Neural crest cell (in vitro differentiated cells): ENCODE measurements at places on chromosomes 13 and 19. TPM values are rescaled to one million over a fixed set of nuclear protein-coding genes. Genes with fewer than 3 reads are reported as not detected.

SIGLEC12 gene
- total RNA-seq: not detected in 2 replicates

DNA sequence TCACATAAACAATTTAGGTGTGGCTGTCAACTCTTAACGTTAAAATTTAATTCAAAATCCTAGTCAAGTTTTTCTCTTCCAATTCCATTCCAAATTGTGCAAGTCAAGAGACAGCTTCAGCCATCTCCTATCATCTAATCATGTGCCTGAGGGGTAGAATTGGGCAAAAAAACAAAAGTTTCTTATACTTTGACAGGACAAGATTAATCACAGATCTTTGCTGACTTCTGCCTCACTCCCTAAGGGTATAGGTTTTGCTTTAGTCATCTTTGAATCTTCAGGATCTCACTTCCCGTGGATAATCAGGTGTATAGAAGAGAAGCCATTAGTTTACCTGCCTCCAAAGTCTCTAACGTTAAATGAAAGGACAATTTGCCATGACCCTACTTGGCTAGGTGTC is 24.6 kb downstream of the RNF17 start:
- no peak for DNase-seq

- DNase-seq: no peak
These were observed 628 bp upstream of the ZNF813 start for GRCh38 chr19:53466726-53467484.

- DNase-seq: no peak
These were observed 1431.0 kb upstream of the ATXN8OS start for GRCh38 chr13:68676513-68677115.

DNA sequence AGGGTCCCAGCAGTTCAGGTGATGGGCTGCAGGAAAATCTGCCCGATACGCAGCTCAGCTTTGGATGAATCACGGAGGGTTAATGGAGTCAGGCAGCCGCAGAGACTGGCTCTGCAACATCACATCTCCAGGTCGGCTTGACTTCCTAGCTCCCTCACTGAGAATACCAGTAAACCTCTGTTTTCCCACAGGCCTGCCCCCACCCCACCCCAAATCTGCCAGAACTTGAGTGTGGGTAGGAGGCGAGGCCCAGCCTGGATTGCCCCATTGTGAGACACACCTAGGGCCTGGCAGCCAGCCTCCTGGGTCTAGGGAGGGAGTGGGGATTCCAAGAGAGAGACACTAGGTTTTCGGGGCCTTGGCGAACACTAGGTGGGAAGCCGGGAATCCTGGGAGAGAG is 3.7 kb upstream of the KRTDAP start:
- DNase-seq: no peak

DNA sequence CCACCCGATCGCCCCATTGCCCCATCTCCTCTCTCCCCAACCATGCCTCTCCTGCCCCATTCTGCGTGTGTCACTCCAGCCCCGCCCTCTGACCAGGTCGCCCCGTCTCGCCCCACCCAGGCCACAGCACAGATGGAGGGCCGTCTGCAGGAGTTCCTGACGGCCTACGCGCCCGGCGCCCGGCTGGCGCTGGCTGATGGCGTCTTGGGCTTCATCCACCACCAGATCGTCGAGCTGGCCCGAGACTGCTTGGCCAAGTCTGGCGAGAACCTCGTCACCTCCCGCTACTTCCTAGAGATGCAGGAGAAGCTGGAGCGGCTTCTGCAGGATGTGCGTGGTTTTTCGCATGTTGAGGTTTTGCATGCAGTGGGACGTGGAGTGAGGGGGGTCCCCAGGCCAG is 26.2 kb downstream of the MAST3 start:
- no peak for DNase-seq

DNA sequence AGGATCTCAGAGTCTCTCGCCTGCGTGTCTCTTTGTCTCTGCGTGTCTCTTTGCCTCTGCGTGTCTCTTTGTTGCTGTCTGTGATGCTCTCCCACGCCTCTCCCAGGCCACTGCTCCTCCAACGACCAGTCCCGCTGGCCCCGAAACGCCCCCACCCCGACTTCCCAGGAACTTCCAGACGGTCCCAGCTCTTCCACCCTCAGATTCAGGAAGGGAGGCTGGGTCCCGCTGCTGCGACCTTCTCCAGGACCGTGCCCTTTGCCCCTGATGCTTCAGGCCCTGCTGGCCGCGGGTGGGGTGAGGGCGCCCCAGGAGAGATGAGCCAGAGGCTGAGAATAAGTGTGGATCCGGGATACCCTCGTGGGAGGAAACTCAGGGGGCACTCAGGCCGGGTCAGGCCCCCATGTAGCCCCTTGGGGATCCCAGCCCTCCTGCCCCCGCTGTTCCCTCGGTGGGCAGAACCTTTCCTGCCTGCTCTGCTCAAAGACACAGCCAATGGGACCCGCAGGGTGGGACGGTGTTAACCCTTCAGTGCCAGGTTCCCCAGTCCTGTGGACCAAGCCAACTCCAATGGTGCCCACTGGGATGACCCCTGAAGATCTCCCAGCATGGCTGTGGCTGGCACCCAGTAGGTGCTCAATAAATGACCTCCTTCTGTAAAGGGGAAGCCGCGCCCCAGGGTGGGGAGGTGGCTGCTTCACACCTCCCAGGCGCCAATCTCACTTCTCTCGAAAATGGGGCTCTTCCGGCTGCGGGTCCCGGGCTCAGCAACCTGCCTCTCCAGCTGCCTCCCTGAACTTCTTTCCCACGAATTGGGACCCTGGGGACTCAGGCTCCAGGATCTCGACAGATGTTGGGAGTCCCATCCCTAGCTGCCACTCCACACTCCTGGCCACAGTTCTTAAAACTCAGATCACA is 1.5 kb upstream of the S1PR5 start:
- no peak for DNase-seq

GRCh38 chr13:33312150-33312860 is 26.8 kb upstream of the STARD13 start:
- no peak for DNase-seq
